ENCODE measurements at places on chromosomes 3 and 15.

DNA sequence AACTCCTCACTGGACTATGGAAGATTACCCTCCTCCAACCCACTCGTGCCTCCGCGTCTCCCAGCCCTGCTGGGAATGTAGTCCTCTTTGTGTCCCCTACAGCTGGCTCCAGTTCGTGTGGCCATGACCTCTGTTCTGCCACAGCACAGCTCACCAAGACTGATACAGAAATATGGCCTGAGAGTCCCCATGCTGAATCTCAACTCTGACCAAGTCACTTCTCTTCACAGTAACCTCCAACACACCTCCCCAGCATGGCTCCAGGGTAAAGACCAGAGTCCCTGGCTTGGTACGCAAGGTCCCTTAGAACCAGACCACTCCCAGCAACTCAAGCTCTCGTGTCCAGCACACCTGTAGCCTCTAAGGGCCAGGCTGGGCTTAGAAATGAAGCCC lies 2.3 kb upstream of the COL7A1 start:
- DNase-seq, result no peak

GRCh38 chr3:13509059-13509815 lies 29.1 kb downstream of the HDAC11 start:
- no peak for DNase-seq

DNA sequence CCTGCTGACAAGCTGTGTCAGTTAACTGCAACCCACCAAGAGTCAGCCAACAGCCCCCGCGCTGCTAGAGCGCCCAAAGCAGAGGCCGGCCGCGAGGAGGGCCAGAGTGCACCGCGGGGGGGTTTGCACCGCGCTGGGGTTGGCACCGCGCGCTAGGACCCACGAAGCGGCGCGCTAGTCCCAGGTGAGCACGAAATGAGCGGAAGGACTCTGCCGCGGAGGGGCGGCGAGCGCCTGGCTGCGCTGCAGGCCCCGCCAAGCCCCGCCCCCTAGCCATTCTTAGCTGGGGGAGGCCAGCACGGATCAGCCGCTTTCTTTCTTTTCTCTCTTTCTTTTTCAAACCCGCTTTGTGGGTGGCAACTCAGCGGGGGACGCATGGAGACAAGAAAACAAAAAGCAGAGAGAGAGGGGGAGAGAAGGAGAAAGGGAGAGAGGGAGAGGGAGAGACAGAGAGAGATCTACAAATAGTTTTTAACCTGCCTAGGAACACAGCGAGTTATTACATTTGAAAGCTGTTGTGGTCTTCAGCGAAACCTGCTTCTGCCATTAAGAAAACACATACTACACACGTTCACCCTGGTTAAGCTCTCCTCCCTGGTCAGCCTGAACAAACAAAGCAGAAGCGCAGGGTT lies 6.9 kb upstream of the FOXB1 start:
- peak; percentile 70 for DNase-seq

DNA sequence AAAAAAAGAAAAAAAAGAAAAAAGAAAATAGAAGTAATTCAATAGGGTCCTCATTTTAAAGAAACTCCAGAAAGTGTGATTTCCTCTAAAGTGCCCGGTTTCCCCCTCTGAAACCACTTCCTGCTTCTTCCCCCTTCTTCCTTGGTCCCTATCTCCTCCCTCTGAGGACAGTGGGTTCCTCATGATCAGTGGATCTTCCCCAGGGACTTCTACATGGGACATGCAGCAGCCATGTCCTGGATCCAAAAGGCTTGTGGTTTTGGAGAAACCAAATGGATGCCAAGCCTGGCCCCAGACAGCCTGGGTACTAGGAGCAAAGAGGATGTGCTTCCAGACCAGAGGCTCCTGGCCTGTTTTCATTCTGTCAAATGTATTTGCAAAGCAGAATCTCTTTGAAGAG lies 26.6 kb upstream of the SMAD6 start:
- DNase-seq, result no peak

GRCh38 chr3:4865714-4866113 lies 113.5 kb upstream of the BHLHE40 start:
- DNase-seq, result peak; percentile 3

DNA sequence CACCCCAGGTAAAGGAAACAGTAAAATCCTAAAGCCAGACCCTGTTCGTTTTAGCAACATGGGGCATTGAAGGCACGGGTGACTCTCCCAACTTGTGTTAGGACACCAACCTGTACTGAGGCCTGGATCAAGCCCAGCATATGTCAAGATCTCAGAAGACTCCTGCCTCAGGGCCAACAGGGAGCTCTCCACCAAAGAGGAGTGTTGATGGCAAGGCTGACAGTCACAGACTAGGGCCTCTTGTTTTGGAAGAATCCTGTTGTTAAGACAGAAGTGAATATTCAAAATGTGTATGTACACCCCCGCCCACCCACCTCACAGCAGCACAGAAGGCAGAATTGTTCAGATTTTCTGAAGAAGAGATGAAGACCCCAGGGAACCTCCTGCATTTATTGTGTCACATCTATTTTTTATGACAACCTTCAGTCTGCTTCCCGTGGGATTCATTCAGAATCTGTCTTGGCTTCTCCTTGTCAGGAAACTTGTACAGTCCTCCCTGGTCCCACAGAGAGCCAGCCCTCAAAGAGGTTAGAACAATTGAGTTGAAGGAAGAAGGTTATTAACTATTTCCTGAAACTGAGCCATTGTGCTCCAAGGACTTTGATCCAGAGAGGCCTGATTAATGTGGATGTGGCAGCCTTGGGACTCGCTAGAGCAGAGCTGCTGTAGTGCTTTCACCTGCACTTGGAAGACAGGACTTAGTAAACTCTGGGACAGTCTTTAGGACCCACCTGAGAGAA lies 61.7 kb upstream of the PLXNA1 start:
- DNase-seq, result no peak

DNA sequence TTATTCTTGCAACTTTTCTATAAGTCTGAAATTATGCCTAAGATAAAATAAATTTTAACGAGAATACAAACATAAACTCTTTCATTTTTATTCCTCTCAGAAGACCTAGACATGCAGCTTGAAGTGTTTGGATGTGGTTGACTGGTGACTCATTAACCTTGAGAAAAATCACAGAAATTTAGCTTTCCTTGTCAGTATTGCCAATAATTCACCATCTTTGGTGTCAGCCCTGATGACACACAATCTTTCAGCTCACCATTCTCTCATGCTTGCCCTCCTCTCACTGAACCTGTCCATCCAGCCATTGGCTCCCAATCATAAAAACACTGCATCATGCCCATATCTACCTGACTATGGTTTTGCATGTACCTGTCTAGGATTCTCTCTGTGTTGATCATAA lies 22.6 kb upstream of the TNFAIP8L3 start:
- DNase-seq, result no peak

- no peak for DNase-seq
These were observed 95.4 kb downstream of the PCSK6 start for GRCh38 chr15:101394056-101394630.

GRCh38 chr3:13539292-13539638 lies 9.7 kb upstream of the FBLN2 start:
- no peak for DNase-seq

GRCh38 chr15:44861439-44861910 lies 95.0 kb upstream of the TERB2 start:
- no peak for DNase-seq

- DNase-seq, result no peak
These were observed 758.0 kb downstream of the NTRK3 start for GRCh38 chr15:87498560-87498959.

DNA sequence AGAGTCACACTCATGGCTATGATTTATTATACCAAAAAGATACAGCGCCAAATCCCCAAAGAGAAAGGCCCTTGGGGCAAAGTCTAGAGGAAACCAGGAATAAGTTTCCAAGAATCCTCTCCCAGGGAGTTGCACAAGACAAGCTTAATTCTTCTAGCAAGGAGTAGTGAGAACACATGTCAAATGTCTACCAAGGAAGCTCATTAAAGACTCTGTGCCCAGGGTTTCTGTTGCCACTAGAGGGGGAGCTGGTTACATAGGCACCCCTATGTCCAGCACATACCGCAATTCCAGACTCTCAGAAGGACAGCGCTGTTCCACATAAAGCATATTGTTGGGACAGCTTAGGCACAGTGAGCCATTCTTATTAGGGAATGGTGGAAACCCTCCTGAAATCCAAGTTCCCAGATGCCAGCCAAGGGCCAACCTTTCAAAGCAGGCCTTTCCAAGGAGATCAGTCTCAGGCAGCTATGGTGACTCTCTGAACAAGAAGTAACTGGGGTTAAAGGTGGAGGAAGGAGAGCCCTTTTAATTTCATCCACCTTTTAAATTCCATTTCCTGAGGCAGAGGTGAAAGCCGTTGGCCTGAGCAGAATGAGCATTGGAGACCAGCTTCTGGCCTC lies 194.2 kb downstream of the UACA start:
- DNase-seq, result no peak

DNA sequence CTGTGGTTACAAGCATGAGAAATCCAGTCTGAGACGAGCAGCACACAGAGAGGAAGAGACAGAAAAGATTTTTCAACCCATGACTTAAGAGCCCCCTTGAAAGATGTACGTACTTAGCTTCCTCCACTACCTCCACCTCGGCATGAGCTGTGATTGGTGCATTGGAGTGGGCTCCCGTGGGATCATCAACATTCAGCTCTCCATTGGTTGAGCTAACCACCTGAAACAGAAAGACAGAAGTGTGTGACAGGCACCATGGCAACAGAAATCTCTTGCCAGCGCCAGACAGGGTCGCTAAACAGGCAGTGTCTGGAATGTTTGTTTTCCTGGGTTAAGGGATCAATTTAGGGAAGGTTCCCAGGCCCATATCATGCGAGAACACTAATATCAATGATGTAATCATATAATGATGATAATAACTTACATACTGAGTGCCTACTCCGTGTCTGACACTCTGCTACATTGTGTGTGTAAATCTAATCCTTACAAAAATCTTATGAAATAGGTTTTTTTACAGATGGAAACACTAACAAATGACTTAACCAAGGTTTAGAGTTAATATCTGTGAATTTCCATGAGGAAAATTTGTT lies 17.5 kb upstream of the PPIB start:
- DNase-seq, result no peak

DNA sequence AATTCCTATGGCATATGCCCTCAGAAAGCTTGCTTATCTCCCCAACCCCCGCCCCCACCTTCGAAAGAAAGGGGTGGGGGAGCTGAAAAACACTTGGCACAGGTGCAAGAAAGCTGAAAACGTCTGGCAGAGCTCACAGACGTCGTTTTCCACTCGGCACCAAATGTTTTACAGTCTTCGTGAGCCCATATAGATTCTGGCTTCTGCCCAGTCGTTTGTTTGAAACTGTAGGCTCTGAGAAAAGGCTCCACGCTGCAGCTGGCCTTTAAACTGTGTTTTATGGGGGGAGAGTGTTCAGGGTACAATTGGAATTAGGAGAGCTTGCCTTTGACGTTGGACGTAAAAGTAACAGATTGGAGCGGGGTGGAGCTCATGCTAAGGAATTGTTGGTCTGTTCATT lies 130.3 kb downstream of the MDFIC2 start:
- DNase-seq, result no peak

DNA sequence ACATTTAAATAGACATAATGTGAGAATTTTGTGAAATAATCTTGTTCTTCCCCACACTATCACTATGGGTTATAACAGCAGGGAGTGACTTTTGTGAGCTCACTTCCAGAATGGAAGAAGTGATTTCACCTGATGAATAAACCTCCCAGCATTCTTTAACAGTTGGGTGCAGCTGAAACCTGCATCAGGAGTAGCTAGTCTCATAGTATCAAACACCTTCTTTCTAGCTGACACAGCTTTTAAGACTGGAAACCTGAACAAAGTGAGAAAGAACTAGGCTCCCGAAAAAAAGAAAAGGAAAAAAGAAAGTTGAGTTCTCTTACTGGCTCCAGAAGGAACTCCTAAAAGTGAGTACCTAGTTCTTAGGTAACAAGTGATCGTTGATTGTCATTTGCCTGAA lies 61.1 kb upstream of the UNC13C start:
- DNase-seq, result no peak

DNA sequence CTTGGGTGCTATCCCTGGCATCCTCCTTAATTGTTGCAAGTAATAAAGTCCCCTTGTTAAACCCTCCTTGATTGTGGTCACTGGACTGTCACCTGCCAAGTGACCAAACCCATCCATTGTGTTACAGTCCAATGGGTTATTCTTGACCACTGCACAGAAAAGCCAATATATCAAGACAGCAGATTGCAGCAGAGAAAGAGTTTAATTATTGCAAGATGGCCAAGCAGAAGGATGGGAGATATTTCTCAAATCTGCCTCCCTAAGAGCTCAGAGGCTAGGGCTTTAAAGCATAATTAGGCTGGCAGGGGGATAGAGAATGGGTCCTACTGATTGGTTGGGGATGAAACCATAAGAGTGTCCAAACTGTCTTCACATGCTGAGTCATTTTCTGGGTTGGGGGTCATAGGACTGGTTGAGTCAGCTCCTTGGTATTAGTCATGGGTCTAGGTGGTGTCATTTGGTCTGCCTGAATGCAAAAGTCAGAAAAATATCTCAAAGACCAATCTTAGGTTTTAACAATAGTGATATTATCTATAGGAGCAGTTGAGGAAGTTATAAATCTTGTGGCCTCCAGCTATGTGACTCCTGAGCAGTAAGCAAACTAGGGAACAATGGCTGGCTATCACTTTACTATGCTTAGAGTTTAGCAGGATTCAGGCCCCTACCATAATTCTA lies 19.1 kb upstream of the XYLB start:
- DNase-seq, result no peak
